Activated naive CD4-positive, alpha-beta T cell treated with anti-CD3 and anti-CD28 coated beads, Interleukin-2, amount 50 U/mL, for 16 hours (primary cell): ENCODE measurements at places on chromosomes 12 and 14.

GRCh38 chr14:33642691-33643244 lies 308.1 kb downstream of the EGLN3 start:
- DNase-seq: no peak

DNA sequence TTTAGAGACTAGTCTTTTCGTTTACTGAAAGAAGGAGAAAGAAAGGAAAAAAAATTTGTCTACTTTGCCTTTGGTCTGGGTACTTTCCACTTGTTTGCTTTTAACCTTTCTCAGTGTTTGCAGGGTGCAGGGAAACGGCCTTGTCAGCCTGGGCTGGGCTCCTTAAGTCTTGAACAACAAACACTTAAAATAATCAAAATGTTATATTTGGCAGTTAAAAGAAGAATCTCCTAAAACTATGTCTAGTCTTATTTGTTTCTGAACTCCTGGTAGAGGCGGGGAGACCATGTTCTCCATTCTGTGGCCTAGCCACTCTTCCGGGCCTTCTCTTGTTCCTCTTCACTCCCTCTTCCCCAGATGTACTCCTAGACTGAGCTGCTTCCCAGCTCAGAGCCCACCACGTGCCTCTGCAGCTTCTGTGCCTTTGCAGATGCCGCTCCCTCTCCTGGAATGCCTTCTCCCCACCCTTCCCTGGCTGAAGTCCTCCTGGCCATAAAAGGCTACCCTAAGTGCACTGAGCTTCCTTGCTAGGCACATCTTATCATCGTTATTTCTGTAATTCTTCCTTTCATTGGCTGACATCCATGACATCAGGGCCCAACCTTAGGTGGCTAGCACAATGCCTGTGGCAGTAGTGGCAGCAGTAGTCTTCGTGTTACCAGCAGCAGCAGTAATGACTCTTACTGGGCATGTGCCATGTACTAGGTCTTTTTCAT lies 432.9 kb downstream of the ZFP36L1 start:
- no peak for DNase-seq

- no peak for DNase-seq
These were observed 107.5 kb downstream of the SCARB1 start for GRCh38 chr12:124756166-124756565.

DNA sequence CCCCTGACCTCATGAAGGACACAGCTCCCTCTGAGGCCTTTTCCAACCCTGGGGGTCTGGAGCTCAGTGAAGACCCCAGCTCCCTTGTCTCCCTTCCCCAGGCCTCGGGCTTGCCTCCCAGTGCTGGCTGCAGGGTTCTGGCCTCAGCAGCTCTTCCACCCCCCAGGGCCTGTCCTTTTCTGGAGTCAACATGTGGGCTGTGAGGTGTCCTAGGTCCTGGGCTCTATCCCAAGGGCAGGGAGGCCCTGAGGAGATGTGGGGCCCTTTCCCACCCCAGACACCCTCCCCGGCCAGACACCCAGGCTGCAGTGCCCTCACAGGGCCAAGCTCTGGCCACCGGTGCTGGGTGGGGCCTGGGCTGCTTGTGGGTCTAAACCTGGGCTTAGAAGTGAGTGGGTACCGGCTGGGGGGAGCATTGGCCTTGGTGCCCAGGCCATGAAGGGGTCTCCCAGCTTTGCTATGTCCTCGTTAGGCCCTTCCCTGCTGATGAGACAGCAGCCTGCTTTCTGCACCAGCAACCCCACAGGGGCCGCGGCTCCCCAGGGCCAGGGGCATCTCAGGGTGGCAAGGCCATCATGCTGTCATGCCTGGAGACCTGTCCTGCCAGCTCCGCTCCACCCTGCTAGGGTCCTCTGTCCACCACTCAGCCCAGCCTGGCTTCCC lies 2.7 kb upstream of the CRIP2 start:
- DNase-seq: no peak

DNA sequence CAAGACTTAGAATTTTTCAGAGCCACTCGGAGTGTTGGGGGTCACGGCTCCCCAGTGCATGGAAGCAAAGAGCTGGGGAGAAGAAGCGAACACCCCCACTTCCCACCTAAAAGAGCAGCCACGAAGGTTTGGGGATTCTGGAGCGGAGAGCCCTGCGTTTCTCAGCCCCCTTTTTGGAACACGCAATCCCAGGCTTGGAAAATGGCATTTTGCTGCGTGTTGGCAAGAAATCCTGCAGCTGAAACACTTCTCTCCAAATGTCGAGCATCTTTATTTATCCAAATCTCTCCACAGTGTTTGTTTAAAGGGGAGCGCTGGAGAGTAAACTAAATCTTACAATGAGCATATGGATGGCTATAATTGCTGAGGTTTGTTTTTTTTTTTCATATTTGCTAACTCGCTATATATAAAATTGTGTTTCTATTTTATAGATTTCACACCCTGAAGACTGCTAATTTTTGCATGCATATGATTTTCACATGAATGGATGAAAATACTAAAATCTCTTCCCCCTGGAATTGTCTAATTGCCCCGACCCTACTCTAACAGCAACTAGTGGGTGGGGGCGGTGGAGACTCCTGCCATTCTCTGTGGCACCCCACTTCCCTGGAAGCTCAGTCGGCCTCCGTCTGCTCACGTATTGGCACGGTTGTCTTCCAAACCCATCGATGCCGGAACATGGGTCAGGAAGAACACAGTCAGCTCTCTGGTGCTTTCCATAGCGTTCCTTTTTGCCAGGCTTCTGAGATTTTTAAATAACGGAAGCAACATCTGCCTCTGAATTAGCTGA lies 120.5 kb downstream of the GCH1 start:
- DNase-seq: no peak

GRCh38 chr12:124321556-124322270 lies 26.8 kb downstream of the RFLNA start:
- DNase-seq: no peak

DNA sequence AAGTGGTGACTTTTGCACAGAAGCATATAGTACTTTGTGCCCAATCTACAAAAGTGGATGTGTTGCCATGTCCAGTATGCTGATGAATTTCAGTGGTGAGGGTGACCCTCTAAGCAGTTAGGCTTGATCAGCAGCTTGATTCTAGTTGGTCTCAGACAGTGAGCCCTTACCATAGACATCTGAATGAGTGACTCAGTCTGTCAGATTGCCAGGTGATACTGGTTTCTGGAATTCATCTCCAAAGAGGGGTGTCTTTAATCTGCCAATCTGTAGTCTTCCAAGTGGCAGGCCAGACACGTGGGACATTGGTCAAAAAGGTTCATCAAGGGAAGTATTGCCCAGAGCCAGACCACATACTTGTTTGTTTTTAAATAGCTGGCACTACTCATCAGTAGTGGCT lies 187.4 kb upstream of the SLC16A7 start:
- DNase-seq: no peak

GRCh38 chr14:53956427-53957201 lies at the start of gene BMP4:
Gene BMP4, minus strand, starts transcription at chr14:53956825. Its CDS starts 4,603 bp downstream, at chr14:53952222.
- DNase-seq: no peak

GRCh38 chr12:58967561-58967960 lies 47.3 kb upstream of the LRIG3 start:
- no peak for DNase-seq

GRCh38 chr14:61499991-61500390 lies 178.6 kb downstream of the PRKCH start:
- DNase-seq: no peak

GRCh38 chr12:1161197-1161596 lies 170.2 kb downstream of the ERC1 start:
- no peak for DNase-seq

DNA sequence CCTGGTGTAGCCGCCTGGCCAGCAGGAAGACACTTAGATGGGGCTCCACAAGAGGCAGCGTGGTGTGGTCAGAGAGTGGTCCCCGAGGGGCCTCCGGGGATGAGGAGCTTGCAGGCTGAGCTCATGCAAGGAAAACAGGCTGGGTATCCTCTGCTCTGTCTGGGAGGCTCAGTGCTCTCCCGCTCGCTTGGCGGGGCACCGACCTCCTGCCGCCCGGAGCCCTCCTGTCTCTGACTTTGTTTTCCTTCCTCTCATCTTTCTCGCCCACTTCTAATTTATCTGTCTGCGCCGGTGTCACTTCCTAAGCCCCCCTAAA lies 31.3 kb upstream of the DLK1 start:
- no peak for DNase-seq

DNA sequence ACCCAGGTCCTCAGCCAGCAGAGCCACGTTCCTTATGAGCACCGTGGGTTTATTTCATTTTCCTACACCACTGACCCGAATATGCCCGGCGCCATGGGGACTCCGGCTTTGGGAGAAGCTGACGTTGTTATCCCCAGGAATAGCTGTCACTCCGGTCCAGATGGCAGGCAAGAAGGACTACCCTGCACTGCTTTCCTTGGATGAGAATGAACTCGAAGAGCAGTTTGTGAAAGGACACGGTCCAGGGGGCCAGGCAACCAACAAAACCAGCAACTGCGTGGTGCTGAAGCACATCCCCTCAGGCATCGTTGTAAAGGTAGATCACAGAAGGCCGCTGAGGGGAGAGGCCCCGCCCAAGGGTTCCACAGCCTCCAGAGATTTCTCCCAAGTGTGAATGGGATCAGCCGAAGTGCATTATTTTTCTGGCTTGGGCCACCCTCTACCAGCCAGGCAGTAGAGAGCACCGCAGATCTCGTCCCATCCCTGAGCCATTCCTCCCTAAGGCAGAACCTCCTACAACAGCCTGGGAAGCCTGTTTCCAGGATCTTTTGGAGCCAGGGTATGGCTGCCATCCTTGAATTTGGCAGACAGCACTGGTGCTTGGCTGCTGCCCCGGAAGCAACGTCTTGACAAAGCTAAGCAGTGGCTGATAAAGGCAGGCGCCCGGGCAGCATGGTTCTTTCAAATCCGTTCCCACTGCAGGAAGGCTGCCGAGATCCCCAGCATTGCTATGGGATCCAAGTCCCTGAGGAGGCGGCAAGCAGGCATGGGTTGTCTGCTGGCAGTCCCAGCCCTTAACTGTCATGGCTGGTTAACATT lies 17.8 kb downstream of the CDK2AP1 start:
- no peak for DNase-seq

GRCh38 chr12:52884526-52885293 lies 20.2 kb downstream of the KRT8 start:
- DNase-seq: peak; percentile 82

GRCh38 chr14:37036669-37037341 lies 135.6 kb downstream of the SLC25A21 start:
- DNase-seq: no peak

DNA sequence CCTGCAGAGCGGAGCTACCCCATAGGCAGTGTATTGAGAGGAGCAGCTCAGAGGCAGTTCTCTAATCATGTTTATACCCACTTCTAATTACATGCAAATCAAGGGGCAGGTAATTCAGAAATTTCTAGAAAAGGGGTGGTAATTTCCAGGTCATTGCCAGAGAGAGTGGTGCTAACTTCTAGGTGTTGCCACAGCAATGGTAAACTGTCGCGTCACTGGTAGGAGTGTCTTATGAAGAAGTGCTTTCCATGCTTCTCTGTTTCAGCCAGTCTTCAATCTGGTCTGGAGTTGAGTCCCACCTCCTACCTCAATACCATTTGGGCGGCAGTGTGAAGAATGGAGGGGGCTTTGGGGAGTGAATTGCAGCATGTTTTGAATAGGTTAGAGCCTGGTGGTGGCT lies 8.5 kb upstream of the AMN1 start:
- no peak for DNase-seq

DNA sequence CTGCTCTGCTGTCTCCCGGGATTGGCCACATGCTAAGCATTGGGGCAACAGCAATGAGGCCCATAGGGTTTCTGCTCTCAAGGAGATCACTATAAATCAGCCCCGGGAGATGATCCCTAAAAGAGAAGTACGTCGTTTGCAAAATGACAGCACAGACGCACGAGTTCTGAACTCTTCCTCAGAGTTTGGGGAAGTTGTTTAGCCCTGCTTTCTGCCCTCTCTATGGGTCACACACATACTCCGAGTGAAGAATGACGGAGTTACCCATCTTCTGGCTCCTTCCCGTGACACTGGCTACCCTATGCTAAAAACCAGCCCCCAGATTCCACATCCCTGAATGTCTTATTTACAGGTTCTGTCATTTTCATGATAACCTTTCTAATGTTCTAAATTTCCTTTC lies 258.0 kb upstream of the PLEKHG7 start:
- no peak for DNase-seq

- no peak for DNase-seq
These were observed 105.2 kb upstream of the RPH3A start for GRCh38 chr12:112686373-112686772.

- peak; percentile 26 for DNase-seq
These were observed 82.0 kb upstream of the HMGA2 start for GRCh38 chr12:65742018-65743010.

DNA sequence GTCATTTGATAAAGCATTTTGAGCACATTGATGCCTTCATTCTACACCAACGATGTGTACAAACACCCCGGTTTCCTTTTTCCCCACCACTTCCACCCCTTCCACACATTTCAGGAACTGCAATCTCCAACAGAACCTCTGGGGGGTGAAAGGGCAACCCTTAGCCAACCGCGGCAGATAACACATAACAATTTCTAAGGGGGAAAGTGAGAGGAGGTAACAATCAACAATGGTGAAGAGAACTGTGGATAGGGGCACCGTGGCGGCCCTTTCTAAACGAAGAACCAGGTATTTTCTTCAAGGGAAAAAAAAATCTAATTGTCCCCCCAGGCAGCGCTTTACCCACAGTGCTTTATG lies 1.1 kb downstream of the KITLG start:
- no peak for DNase-seq

- no peak for DNase-seq
These were observed 17.4 kb upstream of the SALL2 start for GRCh38 chr14:21543521-21543960.

GRCh38 chr12:69897744-69898143 lies 72.7 kb downstream of the MYRFL start:
- DNase-seq: no peak

GRCh38 chr14:59292921-59293534 lies 104.6 kb downstream of the DAAM1 start:
- no peak for DNase-seq

- no peak for DNase-seq
These were observed 96.7 kb downstream of the ETV6 start for GRCh38 chr12:11746024-11746771.

DNA sequence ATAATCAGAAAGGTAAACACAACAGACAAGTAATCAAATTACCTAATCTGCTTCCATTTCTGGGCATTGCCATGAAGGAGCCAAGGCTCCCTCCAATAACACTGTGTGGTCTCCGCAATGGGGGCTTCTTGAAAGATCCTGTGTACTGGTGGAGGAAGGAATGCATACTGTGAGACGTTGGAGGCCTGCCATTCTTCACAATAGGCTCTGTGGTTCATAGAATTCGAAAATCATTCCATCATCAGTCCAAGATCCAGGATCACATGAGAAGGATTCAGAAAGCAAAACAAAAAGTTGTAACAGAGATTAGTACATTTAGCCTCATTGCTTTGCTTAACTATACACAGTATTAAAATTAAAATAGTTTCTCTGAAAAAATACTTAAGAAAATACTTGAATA lies 76.3 kb downstream of the CDK17 start:
- DNase-seq: no peak

GRCh38 chr14:101183376-101184103 lies 280.0 kb upstream of the RTL1 start:
- no peak for DNase-seq
